K562 (cell line): ENCODE measurements at places on chromosomes 11 and 22.

- peak; percentile 6 for DNase-seq
Measured at GRCh38 chr11:67160872-67161783, 42.1 kb downstream of the KDM2A start.

- DNase-seq, result no peak
Measured at GRCh38 chr11:873706-874105, 31.1 kb downstream of the TSPAN4 start.

DNA sequence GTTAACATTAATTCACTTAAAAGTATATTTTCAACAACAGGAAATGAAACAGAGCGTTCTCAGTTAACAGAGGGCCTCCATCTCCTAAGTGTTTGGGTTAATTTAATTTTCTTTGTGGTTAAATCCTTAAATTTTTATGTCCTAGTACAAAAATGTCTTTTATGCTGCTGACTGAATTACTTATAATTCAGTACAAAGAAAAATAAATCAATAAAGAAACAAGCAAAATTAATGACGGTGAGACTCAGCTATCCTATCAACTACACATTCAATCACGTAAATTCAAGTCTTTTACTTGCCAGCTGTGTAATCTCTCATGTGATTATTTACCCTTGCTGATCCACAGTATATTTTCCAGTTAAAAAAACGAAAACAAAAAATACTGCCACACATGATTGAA is 81.4 kb downstream of the BBOX1 start:
- DNase-seq, result no peak

- DNase-seq, result no peak
Measured at GRCh38 chr11:89477175-89477574, 14.0 kb downstream of the NOX4 start.

DNA sequence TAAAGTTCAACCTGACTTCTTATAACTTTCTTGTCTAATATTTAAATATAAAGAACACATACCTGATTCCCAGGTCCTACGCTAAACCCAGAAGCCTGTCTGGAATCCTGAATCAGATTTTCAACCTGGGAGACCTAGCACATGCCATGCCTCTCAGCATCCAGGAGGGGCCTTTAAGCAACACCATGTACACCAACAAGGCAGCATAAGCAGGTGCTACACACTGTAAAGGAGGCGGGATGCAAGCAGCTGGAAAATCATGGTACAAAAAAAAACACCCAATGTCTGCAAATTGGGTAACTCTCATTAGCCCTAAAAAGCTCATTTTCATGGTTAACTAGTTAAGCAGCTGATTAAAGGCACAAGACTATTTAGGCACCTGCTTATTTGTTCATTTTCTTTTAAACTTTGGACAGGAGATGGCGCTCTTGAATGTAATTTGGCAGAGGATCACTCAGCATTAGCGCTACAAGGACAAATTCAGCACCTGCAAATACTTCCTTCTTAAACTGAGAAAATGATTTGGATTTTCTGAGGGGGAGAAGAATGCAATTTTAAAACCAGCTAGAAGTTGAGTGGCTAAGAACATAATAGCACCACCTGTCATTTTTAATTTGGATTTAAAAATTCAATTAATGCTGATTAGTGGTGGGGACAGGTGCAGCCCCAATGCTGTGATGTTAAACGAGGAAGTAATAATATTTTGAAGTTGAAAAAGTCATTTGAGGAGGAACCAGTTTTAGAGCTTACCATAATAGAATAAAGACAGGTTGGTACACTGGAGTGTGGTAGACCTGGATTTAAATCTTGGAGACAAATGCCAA is 104.0 kb downstream of the FAR1 start:
- peak; percentile 24 for DNase-seq

DNA sequence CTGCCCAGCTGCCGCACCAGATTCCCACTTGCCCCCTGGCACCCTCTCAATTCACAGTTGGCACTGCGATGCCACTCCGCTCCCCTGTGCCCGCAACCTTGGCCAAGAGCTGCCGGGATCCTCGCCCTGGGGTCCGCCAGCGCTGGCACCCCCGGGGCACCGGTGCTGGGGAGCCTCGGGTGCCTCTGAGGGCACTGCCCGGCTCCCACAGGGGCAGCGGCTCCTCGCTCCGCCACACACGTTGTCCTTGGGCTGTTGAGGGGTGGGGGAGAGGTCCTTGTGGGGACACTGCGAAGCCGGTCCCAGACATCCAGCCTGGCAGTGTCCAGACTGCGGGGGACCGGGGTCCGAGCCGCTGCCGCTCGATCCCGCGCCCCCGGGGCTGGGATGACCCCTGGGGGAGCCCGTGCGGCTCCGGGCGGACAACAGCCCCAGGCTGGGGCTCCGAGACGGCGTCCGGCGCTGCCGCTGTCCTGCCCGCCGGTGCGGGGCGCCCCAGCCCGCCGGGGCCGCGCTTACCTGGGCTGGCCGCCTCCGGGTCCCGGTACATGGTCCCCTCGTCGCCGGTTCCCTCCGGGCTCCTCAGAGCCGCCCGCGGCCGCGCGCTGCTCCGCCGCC is 496 bp downstream of the SYT7 start:
- no peak for DNase-seq

DNA sequence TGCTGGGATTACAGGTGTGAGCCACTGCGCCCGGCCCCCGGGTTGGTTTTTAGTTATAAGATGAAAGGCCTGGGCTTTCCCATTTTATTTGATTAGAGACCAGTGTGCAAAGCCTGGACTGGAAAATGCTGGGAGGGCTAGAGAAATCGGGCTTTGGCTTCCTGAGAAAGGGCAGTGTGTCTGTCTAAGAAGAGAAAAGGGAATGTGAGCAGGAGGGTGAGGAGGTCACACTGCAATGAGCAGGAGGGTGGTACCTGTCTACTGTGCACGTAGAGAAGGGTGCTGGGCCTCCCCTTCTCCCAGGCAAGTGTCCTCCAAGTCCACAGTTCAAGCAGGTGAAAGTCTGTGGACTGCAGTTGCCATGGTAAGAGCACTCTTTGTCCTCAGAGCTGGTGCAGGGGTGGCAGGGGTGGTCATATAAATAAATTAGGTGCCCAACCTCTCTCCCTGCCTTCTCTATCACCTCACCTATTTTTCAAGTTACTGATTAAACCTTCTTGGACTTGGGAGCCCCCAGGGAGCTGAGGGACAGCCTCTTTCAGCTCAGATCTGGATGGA is 30.8 kb downstream of the SLC5A1 start:
- no peak for DNase-seq

DNA sequence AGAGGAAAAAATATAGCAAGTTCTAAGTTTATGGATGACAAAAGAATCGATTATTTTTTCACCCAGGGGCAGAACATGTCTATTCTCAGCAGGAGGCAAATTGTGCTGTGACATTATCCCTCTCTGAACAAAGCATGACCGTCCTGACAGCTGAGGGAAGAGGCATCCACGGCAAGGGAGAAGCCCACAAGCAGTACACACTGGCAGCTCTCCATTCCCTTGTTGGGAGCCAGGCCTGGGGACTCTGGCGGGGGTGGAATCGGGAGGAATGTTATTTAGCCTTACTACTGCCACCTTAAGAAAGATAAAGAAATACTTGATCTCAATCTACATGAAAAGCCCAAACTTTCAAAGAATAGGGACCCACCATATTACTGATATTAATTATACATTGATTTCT is 3.4 kb downstream of the KIRREL3 start:
- DNase-seq, result no peak

- DNase-seq, result no peak
Measured at GRCh38 chr11:133808393-133809140, 36.7 kb downstream of the SPATA19 start.

DNA sequence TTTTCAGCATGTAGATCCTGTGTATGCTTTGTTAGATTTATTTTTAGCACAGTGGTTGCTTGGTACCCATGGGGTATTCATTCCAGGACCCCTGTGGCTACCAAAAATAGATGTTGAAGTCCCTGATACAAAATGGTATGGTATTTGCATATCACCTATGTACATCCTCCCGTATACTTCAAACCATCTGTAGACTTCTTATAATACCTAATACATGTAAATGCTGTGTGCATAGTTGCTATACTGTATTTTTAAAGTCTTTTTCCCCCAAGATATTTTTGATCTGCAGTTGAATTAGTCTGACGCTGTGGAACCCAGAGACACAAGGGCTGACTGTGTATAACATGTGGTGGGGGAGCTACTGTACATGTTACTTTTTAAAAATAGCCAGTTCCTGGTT is 101.1 kb downstream of the ATXN10 start:
- no peak for DNase-seq
